A549 (cell line): ENCODE measurements at places on chromosomes 16 and 17.
A peak's percentile ranks its signal among the peaks of the same experiment; 100 is the strongest.

GRCh38 chr16:21610006-21610544 is 10.7 kb downstream of the METTL9 start:
- DNase-seq = no peak

DNA sequence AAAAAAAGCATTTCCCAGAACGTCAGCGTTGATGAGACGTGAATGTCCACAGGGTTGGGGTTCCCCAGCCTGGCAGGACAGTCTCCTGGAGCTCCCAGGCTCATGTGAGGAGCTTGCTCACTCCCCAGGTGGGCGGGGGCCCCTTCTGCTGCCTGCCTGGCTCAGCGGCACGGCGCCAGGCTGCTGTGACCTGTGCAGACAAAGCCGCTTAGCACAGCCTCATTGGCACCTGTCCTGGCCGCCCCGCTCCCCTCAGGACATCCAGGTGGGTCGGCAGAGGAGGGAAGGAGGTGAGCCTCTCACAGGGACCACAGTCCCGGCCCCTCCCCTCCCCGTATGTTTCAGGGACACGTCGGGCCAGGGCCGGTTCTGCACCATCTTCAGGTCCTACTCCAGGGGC is 12.9 kb upstream of the WFIKKN1 start:
- DNase-seq = no peak

DNA sequence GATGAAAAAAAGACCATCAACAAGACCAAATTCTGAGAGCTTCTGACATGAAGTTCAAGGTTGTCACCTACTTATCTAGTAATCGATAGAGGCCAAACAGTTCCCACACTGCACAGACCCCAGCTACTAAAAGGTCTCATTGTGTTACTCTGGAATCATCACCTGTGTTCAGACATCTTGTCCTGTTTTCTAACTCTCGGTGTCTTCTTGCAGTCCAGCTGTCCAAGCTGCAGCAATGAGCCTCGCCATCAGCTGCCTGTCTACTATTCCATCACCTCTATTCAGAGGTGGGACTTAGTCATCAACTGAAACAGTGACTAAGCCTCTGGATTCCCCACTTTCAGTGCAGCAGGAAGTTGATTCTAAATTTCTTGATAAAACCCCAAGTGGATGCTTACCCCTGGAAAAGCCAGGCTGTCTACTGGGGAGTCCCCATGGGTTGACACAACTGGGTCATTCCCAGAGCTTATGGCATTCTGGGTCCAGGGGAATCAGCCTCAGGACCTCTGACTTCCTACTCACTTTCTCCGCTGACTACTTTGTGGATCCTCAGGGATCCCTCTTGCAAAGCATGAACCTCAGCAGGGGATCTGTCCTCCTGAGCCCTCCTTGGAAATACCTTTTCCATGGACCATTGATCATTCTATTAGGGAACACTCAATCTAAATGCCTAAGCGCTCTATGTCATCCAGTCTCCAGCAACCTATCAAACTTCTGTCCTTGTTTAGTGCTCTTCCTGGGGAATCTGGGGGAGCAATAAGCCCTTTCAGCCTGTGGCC is 46.5 kb downstream of the HNF1B start:
- peak; percentile 40 for DNase-seq

DNA sequence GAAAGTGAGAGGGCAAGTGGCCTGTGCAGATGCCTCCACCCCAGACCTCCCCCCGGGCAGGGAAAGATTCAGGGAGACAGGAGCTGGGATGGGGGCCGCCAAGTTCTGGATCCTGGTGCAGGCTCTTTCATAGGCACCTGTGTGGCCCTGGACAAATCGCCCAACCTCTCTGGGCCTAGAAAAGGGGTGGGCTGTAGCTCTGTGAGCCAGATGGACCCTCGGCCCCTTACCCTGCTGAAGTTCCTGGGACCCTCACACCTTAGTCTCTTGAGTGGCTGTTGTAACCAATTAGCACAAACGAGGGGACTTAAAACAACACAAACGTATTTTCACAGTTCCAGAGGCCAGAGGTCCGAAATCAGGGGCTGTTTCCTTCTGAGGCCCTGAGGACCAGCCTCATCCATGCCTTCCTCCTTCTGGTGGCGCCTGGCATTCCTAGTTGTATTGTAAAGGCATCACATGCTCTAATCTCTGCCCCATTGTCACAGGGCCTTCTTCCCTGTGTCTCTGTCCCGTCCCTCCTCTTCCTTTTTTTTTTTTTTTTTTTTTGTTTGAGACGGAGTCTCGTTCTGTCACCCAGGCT is 352.6 kb downstream of the SEC14L1 start:
- DNase-seq = no peak

DNA sequence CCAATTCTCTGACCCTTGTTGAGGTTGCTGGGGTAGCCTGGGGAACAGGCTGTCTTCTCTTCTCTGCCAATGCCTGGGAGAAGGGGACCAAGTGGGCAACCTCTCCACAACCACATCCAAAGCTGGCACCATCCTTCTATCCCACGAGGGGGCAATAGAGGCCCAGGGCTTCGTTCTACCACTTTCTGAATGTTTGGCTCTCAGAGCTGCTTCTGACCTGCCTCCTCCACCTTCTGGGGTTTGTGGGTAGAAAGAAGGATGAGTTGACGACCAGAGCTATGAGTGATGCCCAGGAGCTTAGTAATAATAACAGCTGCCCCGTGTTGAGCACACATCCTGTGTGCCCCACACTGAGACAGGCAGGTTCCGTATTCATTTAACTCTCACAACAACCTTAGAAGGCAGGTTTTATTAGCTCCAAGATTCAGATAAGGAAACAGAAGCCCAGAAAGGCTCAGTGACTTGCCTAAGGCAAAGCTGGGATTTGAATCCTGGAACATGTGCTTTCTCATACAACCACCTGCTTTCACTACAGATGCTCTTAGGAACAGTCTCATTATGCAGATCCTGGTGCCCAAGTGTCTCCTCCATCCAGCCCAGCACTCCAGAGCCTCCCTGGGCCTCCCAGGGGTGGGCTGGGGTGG is 11.1 kb downstream of the TSPOAP1 start:
- peak; percentile 77 for DNase-seq

DNA sequence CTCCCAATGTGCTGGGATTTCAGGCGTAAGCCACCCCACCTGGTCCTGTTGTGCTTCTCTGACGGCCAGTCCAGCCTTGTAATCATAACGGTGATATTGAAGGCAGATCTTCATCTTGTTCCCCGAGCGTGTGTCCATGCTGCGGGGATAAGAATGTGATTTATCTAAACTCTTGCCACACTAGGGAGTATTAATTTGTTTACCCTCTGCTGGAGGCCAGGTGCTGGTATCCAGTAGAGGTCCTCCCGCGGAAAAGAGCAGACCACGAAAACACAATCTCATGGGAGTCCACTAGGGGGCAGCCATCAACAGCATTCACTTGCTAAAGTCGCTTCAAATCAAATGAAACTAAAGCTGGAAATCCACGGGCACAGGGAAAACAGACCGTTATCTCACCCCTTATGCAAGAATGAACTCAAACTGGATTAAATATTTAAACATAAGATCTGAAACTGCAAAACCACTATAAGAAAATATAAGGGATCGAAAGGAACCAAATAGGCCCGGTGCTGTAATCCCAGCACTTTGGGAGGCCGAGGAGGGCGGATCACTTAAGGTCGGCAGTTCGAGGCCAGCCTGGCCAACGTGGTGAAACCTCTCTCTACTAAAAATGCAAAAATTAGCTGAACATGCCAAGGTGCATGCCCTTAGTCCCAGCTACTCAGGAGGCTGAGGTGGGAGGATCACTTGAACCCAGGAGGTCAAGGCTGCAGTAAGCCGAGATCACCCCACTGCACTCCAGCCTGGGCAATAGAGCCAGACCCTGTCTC is 22.3 kb upstream of the RBBP6 start:
- peak; percentile 74 for DNase-seq

- no peak for DNase-seq
These were observed 981 bp upstream of the CEP131 start for GRCh38 chr17:81223762-81224130.

DNA sequence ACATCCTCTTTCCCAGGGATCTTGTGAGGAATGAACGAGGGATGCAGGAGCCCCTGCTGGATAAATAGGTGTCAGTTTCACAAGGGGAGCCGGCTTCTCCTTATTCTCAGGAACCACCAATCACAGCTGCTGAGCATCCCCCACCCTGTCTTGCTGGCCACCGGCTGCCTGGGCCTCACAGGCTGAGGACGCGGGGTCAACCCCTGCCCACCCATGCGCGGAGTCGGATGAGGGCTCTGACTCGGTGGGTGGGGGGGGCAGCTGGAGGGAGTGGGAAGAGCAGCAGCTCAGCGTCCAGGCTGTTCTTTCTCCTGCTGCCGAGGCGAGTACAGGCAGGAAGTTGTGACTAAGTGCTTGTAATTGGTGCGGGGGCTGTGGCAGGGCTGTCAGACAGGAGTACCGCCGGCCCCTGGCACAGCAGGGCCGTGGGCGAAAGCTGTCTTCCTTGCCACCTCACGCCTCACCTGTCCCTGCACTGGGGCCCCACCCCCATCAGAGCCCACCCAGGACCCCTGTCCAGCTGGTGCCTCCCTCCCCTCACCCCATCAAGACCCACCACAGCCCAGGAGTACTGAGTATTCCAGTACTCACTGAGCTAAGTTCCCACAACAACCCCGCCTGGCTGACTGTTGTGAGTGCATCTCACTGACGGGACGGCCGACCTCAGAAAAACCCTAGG is 11.0 kb upstream of the DPEP1 start:
- peak; percentile 55 for DNase-seq

GRCh38 chr16:1590366-1590765 is 21.5 kb downstream of the IFT140 start:
- no peak for DNase-seq
